Heart right ventricle (tissue), 16 donors: ENCODE measurements at places on chromosomes 1 and 21.

GRCh38 chr1:214859647-214860046, 222.9 kb upstream of the KCNK2 start:
- no peak for DNase-seq

DNA sequence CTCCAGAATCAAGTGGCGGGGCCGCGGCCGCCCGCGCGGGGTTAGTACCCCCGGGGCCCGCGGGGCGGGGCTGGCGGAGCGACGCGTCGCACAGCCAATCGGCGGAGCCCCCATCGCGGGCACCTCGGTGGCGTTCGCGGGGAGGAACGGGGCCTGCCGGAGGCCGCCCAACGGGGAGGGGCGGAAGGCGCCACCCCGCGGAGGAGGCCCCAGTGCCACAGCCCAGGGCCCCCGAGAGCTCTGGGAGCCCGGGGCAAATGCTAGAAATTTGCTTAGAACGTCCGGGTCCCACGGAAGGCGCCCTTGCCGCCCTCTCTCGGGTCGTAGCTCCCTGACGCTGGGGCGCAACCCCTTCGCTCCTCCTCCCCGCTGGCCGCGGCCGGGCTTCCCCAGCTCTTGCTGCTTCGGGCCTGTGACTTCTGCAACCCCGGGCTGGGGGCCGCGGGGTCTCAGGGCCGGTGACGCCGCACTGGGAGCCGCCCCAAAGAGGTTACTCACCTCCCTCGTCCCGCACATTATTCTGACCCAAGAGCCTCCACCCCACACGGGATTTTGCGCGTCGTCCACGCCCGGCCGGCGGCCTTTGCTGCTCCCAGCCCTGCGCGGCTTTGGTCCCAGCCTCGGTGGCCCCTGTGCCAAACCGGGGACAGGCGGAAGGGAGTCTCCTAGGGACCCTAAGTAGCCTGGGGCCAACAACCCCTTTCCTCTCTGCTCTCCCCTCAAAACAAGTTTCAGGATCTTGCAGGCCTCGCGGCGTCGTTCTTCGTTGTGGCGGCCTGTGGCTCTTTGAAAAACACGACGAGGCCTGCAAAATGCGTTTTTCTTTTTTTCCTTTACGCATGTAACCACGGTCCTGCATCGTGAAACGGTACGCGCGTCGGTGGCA, at the start of gene RUNX3:
RUNX3 (minus strand) TSS at position 17 of the 886 bp plus-strand sequence. CDS start 408 bp downstream, outside the sequence.
- peak; percentile 70 for DNase-seq

GRCh38 chr1:145690587-145691558, 16.3 kb downstream of the PDZK1 start:
- DNase-seq: no peak

- no peak for DNase-seq
Measured at GRCh38 chr1:178937695-178938094, 66.8 kb upstream of the ANGPTL1 start.

DNA sequence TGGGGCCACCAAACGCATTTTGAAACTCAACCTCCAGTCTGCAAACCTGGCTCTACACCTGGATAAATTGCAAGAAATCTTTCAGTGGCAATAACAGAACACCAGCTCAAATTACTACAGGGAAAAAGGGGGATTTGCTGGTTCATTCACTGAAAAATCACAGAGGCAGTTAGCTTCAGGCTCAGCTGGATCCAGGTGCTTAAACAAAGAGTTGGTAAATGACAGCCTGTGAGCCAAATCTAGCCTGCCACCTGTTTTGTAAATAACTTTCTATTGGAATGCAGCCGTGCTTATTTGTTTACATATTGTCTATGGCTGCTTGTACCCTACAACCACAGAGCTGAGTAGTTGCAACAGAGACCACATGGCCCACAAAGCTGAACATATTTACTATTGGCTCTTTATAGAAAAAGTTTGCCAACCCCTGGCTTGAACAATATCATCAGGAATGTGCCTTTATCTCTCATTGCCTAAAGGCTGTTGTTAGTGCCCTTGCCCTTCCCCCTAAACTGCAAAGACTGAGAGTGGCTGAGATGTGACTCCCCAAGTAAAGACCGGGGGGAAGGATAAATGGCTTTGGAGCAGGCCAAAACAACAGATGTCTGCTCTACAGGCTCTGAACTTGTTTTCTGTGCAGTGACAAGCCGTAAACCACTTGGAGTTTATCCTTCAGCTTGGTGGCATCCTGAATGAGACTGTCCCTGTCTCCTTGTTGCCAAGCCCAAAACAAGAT, 21.5 kb upstream of the PTPRF start:
- no peak for DNase-seq

DNA sequence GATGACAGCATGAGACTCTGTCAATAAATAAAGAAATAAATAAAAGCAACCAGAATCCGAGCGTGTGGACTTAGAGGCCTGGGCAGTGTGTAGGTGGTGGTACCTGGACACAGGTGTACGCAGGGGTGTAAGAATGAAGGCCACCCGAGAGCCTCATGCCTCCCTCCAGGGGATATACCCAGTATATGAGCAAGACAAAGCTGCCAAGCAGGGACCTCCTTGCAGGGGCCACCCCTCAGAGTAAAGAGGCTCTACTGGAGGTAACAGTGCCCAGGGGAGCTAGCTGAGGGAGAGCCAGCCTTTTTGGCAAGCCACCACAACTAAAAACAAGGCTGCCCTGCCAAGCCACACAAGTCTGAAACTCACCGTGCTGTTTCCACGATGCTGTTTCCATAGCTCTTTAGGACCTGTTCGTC, 179.2 kb upstream of the RAB4A start:
- DNase-seq: no peak

GRCh38 chr1:46676531-46676930, 4.9 kb downstream of the TEX38 start:
- no peak for DNase-seq
